ENCODE measurements at places on chromosomes 12 and 14. TPM values are rescaled to one million over a fixed set of nuclear protein-coding genes. Genes with fewer than 3 reads are reported as not detected.

DNA sequence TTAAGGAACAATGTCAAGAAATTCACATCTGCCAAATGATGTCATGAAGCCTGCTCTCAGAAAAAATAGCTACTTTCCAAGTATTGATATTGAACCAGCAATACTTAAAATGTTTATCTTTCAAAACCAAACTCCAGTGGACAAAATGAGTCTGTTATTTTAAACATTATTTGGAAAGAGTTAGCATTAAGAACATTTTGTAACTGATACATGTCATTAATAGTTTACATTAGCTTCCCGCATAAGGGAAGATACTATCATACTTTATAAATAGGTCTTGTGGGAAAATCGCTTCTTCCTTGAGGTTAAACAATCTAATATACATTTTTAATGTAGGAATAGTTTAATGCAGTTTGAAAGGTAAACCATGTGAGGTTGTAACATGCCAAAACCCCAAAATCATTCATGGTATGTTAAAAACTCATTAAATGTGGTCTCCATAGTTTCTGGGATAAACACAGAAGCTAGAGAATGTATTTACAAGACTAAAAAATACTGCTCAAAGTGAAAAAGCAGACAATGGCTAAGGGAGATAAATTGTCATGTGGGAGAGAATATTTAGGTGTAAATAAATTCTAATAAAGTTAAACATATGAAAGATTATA lies 73.4 kb upstream of the ATP2B1 start:
- no peak for DNase-seq

DNA sequence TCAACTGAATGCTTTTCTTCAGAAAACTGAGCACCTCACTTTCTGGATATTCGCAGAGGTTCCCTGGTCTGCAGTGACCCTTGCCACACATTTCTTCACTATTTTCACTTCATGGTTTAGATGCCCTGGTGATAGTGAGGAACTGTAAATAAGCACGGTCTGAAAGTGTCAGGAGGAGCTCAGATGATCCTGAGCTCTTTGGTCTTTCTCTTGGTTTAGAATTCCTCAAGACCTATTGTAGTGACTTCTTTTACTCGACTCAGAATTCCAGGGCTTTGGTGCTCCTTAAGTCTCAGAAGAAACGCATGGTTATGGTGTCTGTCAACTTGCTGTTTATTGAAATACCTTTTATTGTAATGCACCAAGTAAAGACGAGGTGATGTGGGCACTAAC lies 84.0 kb downstream of the SAMD4A start:
- DNase-seq, result no peak

GRCh38 chr14:39268393-39268792 lies 34.7 kb downstream of the MIA2 start:
- DNase-seq, result no peak

- DNase-seq, result no peak
Observed at GRCh38 chr12:79850610-79851299, 84.1 kb downstream of the PPP1R12A start.

DNA sequence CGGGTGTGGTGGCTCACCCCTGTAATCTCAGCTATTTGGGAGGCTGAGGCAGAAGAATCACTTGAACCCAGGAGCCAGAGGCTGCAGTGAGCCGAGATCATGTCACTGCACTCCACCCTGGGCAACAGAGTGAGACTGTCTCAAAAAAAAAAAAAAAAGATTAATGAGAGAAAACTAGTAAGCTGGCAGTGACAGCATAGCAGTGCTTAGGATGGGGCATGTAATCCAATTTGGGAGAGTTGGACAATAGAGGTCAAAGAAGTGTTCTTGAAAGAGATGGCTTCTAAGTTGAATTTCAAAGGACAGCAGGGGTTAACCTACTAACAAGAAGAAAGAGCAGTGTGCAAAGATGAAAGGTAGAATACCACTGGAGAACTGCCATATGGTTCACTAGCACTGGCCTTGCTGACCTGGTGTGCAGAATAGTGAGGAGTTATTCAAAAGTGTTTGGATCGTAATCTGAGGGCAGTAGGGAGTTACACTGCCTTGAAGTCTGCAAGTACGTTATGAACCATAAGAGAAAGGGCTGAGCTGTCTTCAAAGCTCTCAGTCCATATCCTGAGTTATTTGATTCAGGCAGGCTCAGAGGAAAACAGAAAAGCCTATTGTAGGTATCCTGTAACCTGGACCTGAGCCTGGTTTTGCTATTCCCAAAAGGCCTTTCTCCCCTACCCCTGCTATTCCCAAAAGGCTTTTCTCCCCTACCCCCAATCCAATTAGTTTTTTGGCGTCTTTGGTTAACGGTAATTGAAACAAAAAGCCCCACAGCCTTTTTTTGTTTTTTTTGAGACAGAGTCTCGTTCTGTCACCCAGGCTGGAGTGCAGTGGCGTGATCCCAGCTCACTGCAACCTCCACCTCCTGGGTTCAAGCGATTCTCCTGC lies 3.4 kb downstream of the XPOT start:
- no peak for DNase-seq

DNA sequence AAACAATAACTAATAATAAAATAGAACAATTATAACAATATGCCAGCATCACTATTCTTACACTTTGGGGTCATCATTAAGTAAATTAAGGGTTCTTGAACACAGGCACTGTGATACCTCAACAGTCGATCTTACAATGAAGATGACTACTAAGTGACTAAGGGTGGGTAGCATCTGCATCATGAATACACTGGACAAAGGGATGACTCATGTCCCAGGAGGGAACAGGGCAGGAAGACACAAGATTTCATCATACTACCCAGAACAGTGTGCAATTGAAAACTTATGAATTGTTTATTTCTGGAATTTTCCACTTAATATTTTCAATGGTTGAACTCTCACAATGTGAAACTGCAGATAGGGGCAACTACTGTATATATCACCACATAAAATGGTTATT lies 19.7 kb downstream of the TSPAN19 start:
- peak; percentile 98 for DNase-seq

- DNase-seq, result no peak
Observed at GRCh38 chr14:92927349-92928257, 4.7 kb downstream of the CHGA start.

DNA sequence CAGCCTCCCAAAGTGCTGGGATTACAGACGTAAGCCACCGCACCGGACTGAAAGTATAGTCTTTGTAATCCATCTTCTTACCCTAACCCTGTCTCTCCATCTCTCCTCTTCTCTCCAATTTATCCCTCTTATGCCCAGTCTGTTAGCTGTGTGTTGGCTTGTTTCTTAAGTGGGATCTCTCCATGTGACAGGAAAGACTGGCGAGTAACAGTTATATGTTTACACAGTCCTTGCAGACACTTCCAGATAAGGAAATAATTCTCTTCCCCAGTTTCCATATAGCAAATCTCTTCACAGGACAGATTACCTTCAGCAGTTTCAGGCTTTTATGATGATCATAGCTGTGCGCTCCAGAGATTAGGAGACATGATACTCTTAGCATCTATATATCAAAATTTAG lies 16.0 kb upstream of the DIP2B start:
- DNase-seq, result no peak

DNA sequence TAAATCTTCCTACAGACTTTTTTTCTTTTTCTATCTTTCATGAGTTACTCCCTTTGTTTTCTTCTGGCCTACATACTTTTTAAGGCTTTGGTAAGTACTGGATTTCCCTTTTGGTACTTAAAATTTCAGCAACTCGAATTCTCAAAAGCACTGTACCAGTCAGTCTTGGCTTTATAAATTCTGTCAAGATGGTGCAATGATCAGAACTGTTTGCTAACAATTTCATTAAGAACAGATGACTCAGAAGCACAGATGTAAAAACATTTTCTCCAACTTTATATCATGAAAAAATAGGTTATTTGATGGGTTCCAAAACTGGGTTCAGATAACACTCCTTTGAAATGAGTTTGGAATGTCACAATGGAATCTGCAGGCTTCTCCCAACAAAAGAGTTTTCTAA lies 1961.8 kb upstream of the FLRT2 start:
- peak; percentile 82 for DNase-seq

GRCh38 chr12:31603546-31604009 lies 12.6 kb upstream of the DENND5B start:
- DNase-seq, result no peak

GRCh38 chr12:1815108-1815507 lies 5.3 kb upstream of the LRTM2 start:
- DNase-seq, result no peak

GRCh38 chr14:76956316-76957090 lies 72.0 kb downstream of the IRF2BPL start:
- peak; percentile 97 for DNase-seq

DNA sequence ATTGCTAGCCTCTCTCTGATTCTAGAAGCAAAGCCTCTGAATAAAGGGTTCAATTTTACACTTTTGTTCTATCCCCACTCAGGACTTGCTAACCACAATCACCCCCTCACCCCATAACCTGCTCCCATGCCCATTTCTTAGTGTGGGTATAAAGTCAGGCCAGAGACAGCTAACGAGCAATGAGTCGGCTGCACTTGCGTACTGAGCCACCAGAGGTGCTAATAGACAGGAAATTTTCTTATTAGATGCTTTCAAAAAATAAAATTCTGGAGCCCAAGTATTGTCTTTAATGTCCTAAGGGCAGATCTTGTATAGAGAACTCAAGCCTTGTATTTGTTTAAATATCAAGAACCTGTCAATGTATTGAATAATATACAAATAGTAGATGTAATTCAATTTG lies 256.9 kb downstream of the SYT1 start:
- DNase-seq, result peak; percentile 9

DNA sequence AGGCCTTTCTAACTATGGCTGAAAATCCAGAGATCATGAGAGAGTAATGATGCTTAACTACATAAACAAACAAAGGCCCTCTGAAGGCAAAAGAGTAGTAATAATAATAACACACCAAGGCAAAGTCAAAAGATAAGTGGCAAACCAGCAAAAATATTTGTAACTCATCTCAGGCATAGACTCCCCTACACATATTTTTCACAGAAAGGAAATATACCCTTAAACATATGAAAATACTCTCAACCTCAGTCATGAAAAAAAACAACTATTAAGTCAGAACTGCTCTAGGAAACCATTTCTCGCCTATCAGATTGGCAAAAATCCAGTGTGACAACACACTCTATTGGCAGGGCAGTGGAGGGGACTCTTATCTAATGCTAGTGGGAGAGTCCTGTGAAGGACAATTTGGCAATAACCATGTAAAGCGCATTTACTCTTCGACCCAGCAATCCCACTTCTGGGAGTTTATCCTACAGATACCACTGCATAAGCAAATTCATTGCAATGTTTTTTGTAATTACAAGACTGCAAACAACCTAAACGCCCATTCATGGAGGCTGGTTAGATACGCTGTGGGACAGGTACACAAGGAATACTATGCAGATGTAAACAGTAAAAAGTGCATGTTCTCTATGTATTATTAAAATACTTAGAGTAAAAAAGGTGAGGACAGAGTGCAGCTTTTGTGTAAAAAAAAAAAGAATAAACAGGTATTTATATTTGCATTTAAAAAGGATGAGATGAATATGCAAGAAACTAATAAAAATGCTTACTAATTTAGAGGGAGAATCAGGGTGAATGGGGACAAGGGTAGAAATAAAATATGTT lies 26.0 kb upstream of the IL22 start:
- DNase-seq, result no peak

- DNase-seq, result no peak
Observed at GRCh38 chr14:23310546-23310945, 3.9 kb downstream of the BCL2L2 start.

GRCh38 chr12:122072031-122072970 lies 6.3 kb upstream of the MLXIP start:
- peak; percentile 89 for DNase-seq

- DNase-seq, result no peak
Observed at GRCh38 chr12:131828671-131829355, 620 bp downstream of the MMP17 start.

- DNase-seq, result no peak
Observed at GRCh38 chr14:99944241-99944651, 121.0 kb upstream of the EVL start.

DNA sequence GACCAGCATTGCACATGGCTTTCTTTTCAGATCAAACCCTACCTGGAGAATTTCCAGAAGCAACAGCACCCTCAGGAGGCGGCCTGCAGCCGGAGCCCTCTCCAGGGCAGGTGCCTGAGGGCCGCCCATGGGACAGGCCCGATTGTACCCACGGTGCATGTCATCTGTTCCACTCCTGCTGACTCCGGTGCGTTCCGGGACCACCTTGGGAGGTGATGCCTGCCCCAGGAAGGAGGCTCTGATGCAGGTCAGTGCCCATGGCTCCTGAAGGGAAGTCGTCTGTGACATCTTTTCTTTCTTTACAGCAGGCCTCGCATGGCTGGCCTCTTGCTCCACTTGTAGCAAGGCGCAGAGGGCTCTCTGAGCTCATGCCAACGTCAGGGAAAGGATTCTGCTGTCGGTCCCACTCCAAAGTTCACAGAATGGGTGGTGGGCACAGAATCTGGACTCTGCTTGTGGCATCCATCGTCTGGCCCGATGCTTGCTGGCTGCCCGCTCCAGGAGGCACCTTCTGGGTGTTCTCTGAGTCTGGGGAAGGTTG lies 160.7 kb upstream of the RTL1 start:
- no peak for DNase-seq

GRCh38 chr12:132429946-132430643 lies 59.9 kb upstream of the FBRSL1 start:
- DNase-seq, result peak; percentile 71

GRCh38 chr14:67653651-67654280 lies 20.7 kb downstream of the VTI1B start:
- DNase-seq, result no peak

EXD2 gene
- 12.7 TPM for total RNA-seq

FOXG1 gene
- total RNA-seq, result not detected

VWF gene
- total RNA-seq, result 0.06 TPM

TAS2R10 gene
- total RNA-seq, result 0.19 TPM

SERPINA12 gene
- total RNA-seq, result not detected

RGS6 gene
- total RNA-seq, result under 0.01 TPM

GTF2A1 gene
- total RNA-seq, result 21.4 TPM

SERPINA10 gene
- total RNA-seq, result not detected

TRPV4 gene
- not detected for total RNA-seq

NANOG gene
- total RNA-seq, result not detected

GAS2L3 gene
- total RNA-seq, result 41.4 TPM

CCDC196 gene
- total RNA-seq, result not detected

Data from LHCN-M2 (cell line).